ENCODE measurements at places on chromosomes 7 and 10.

DNA sequence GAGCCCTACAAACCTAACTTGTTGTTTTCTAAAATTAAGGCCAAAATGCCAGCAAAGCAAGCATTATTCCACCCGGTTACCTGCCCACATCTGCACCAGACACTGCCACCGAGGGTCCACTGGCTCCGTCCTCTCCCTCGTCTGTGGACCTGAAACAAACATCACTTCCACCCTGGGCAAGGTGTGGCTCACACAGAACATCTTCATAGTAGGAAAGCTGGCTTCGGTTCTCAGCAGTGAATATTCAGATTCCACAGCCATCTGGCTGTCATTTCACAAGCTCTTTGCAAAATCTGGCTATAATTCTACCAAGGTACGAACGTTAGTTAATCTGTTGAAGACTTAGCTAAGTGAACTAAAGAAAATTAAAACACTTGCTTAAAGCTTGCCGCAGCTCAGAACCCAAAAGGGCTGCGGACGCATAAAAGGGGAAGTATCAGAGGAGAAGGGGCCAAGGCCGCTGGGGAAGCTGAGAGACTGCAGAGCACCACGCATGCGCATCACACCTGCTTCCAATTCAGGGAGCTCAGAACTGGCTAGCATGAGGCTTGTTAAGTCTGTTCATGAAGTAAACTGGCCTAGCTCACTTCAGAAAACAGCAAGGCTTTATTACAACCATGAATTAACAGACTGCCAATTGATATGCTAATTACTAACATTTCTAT is 46.1 kb downstream of the PTPRN2 start:
- no peak for DNase-seq

GRCh38 chr7:158828133-158829020 is 932 bp downstream of the ESYT2 start:
- DNase-seq: peak; percentile 14

DNA sequence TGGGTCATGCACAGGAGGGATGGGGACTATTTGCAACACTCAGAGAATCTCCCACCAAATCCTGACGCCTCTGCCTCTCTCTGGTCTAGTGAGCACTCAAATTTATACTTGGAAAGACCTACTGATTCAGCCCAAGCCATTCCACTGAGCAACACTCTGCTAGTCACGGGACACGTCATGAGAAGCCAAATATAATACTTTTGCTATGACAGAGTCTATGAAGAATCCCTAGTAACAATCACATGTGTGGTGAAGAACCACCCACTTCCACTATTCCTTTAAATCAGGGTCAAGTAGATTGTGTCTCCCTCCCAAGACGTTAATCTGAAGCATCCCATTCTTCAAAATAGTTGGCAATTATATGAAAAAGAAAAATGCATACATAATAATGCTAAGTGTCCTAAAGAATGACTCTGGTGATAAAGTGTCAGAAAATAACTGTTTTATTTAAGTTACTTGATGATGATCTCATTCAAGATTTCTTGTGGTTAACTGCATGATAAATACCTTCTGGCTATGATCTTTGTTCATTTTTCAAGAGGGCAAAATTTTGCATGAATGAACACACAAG is 28.5 kb downstream of the CHCHD3 start:
- DNase-seq: peak; percentile 67

DNA sequence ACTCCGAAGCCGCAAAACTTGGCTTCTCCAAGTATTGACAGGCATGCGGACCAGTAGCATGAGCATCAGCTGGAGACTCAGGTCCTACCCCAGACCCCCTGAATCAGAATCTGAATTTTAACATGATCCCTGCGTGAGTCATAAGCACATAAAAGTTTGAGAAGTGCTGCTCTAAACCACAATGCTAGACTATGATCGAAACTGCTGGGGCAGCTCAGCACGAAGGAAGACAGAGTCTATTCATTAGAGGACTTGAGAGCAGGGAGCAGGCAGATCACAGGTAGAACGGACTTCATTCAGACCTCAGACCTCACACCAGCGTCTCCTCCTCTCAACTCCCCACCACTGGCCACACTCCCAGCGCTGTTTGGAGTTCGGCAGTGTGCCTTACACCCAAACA is 16.9 kb downstream of the CAMK2G start:
- no peak for DNase-seq

DNA sequence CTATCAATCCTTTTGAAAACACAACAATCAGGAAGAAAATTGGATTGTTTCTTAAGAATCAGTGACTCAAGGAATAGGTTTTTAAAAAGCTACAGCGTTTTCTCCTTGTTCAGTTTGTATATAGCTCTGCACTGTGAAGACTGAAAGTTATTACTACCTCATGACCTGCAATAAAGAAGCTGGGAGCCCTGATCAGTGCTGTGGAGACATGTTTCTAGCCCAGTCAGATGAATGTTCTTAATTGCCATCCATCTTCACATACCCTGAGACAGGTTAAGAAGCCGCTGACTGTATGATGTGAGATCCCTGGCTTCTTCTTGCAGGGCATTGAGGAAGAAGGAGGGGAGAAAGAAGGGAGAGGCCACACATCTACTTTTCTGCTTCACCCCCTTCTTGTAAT is 58.0 kb upstream of the VWC2 start:
- no peak for DNase-seq
